NCI-H510A treated with DMSO at 0.1 percent for 48 hours (cell line): ENCODE measurements at places on chromosomes 16 and 17.
A peak's percentile ranks its signal among the peaks of the same experiment; 100 is the strongest.

GRCh38 chr17:2277429-2278170, 26.0 kb downstream of the SMG6 start:
- DNase-seq: no peak

DNA sequence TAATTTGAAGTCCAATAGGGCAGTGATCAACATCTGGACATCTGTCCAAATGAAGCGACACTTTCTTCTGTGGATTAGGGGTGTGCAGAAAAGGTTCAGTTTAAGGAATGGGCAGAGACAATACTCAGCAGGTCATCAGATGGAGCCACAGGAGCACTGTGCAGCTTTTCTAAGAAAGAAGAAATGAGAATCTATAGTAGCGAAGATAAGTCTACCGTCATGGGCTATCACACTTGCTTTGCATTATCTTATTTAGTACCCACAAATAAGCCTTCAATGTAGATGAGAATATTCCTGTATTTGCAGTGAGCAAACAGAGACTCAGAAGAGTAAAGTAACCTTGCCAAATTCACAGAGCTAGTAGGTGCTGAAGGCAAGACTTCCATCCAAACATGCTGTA, 412.0 kb upstream of the GOT2 start:
- DNase-seq: no peak

DNA sequence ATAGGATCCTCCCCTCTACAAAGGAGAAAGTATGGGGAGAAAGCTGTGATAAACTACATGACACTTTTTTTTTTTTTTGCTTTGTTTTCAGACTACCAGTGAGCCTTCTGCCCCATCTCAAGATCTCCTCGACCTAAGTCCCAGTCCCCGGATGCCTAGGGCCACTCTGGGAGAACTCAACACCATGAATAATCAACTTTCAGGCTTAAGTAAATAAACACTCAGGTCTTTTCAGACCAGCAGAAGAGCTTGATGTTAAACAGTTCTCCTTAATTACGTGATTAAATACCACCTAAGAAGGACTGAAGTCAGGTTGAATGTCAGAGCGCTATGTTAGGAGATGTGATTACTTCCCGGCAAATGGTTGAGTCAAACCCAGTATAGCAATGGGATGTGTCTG, 31.4 kb downstream of the COX11 start:
- no peak for DNase-seq

- no peak for DNase-seq
These were observed 45.1 kb downstream of the RBFOX3 start for GRCh38 chr17:79565606-79566250.

GRCh38 chr17:50021681-50022370, 26.8 kb upstream of the DLX3 start:
- DNase-seq: no peak

DNA sequence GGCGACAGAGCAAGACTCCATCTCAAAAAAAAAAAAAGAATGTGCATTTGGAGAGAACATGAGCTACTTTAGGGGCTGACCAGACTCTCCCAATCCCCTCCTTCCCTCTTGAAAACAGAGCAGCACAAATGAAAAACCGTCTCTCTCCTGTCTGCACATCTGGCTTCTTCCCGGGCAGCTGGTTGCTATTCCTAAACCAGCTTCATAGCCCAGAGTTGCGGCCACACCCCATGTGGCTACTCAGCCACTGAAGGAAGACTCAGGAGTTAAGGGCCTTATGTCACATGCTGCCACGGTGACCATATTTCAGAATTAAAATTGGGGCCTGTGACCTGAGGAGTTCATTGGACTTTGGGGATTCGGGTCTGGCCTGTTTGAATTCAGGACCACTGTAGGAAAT, 48.3 kb downstream of the KATNIP start:
- no peak for DNase-seq

DNA sequence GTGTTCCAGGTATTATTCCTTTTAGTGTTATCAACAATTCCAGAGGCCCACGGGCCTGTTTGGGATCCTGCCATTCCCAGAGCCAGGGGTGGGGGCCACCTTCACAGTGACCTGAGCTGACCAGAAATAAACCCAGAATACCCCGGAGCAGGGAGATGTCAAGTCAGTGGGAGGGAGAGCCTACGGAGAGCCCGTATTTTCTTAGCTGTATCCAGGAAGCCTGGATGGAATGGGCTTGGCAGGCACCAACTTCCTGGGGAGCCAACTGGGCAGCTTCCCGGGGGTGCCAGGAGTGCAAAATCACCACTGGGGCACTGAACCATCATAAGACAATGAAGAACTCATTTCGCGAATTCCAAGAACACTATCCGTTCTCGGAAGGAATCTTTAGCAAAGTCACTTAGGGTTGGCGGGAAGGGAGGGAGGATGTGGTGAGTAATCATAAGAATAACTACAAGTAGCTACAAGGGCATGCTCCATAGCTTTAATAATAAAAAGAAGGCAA, 13.2 kb upstream of the MRTFB start:
- no peak for DNase-seq

- no peak for DNase-seq
These were observed 16.7 kb downstream of the RFWD3 start for GRCh38 chr16:74649839-74650504.

GRCh38 chr16:52578829-52579498, 32.0 kb upstream of the TOX3 start:
- DNase-seq: no peak

GRCh38 chr17:28368915-28369683, 1.0 kb downstream of the VTN start:
- no peak for DNase-seq

GRCh38 chr17:2053380-2054261, 1.3 kb upstream of the HIC1 start:
- peak; percentile 18 for DNase-seq

GRCh38 chr16:55471448-55472097, 7.4 kb upstream of the MMP2 start:
- no peak for DNase-seq

DNA sequence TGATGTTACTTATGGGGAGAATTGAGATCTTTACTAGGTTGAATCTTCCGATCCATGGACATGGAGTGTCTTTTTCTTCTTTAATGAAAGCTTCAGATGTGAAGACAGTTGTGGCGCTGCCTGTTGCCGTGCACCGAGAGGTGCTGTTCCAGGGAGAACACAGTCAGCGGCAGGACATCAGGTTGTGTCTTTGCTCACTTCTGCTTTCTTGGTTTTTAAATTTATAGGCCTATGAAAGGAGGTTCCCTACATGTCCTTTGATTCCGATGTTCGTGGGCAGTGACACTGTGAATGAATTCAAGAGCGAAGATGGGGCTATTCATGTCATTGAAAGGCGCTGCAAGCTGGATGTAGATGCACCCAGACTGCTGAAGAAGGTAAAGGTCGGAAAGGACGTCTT, 49.8 kb downstream of the SEC14L1 start:
- DNase-seq: no peak

DNA sequence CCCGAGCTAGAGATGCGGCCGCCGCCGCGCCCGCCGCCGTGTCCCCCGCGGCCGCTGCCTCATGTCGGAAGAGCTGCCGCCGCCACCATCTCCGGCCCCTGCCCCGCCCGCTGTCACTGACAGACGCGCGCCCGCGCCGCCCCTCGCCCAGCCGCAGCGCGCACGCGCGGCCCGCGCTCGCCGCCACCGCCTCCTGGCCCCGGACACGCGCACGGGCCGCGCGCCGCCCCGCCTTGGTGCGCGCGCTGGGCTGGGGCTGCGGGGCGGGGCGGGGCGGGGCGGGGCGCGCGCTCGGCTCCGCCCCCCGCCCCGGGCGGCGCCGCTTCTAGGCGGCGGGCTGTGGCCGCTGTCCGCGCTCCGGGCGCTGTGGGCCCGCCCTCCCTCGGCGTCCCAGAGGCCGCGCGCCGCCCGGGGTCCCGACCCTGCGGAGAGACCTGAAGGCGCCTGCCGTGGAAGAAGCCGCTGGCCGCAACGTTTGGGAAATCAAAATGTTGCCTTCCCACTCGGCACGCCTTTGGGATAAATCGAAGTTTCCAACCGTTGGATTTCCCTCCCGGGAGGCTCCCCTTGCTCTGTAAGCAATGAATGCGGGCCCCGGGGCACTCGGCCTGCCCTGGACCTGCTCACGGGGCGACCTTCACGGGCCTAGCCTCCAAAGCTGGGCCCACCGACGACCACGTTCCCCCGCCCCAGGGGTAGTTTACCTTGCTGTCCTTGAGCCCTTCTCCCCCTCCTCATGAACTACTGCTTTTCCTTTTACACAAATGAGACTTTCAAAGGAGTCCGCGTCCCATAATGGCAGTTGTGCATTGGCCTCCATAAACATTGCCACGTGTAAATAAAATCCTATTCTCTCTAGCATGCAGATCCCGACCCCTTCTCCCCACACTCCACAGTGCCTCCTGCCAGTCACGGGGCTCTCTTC, at the start of gene ADCY9:
TSS of gene ADCY9 (minus strand) at position 118 of the 925 bp plus-strand sequence. CDS start 1,000 bp downstream, outside the sequence.
- DNase-seq: peak; percentile 58

DNA sequence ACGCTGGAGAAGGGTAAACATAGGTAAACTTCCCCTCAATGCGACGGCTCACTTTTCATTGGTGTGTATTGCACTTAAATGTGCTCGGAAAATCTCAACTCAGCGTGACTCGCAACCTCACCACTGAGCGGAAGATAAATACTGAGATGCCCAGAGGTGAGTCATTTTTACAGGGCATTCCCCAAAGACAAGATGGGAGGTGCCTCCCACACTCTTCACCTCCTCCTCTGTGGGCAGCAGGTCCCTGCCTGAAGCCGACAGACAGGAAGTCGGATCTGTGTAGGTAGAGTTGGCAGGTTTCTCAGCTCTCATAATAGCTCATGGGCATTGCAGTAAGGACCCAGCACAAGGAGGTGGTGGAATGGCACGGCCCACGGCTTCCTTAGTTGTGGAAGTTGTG, 274.6 kb upstream of the HSBP1 start:
- peak; percentile 91 for DNase-seq

GRCh38 chr17:34081269-34081668, 173.8 kb upstream of the CCL2 start:
- no peak for DNase-seq

- no peak for DNase-seq
These were observed 23.2 kb downstream of the NT5M start for GRCh38 chr17:17326275-17326875.

GRCh38 chr16:6751191-6751590, 581.5 kb upstream of the RBFOX1 start:
- DNase-seq: no peak

- DNase-seq: peak; percentile 37
These were observed 22.1 kb upstream of the IL17C start for GRCh38 chr16:88616320-88616719.

DNA sequence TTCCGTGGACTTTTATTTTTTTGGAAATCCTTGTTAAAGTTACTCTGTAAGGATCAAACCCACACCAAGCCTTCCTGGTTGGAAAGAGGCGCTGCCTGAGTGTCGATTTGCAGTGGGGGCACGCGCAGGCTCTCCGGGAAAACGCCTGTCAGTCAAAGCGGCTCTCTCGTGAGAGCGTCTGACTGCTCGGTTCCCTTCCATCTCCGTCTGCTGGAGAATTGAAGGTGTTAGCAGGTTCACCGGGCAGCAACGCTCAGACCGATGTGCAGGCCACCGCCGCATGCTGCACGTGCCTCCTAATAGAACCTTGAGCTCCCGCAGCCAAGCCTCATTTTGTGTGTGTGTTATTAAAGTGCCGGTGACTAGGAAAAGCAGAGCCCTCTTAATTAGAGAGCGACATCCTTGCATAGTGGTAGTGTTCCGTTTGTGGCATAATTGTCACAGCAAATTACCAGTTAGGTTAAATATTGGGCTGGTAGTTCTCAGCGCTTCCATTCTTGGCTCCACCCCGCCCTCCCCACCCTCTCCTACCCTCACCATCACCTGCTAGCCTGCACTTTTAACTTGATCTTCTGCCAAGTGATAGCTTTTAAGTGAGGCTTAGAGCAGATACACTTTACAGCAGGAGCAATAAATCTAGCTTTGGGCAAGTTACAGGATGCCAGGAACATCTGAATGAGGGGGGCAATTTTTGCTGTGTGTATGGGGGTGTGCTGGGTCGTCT, 75.5 kb downstream of the RPA1 start:
- peak; percentile 77 for DNase-seq

DNA sequence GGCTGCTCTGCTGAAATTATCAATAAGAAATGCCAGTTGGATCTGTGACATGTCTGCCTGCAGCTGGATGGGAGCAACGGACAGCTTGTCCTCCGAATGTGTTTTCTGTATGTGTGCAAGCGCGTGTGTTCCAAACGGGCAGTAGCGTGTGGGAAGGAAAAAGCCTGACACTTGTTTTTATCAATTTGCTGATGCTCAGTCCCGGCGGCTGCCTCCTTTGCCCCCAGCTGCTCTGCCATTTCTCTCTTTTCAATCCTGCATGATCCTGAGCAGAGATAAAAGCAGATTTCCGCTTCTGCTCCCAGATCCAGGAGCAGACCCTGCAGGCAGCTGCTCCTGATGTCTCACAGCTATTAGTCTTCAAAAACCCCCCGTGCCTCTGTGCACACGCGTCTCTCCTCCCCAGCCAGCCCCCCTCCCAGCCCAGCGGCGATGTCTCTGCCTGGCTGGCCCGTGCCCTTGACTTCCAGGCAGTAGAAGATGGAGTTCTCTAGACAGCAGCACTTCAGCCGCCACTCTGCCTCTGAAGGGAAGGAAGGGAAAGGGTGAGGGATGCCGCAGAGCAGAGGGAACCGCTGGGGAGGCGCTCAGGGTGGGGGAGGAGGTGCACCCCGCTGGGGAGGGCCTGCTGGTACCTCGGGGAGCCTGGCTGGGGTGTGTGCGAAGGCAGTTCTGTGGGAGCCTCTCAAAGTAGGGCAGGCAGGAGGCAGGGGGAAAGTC, 4.1 kb downstream of the PRCD start:
- no peak for DNase-seq

DNA sequence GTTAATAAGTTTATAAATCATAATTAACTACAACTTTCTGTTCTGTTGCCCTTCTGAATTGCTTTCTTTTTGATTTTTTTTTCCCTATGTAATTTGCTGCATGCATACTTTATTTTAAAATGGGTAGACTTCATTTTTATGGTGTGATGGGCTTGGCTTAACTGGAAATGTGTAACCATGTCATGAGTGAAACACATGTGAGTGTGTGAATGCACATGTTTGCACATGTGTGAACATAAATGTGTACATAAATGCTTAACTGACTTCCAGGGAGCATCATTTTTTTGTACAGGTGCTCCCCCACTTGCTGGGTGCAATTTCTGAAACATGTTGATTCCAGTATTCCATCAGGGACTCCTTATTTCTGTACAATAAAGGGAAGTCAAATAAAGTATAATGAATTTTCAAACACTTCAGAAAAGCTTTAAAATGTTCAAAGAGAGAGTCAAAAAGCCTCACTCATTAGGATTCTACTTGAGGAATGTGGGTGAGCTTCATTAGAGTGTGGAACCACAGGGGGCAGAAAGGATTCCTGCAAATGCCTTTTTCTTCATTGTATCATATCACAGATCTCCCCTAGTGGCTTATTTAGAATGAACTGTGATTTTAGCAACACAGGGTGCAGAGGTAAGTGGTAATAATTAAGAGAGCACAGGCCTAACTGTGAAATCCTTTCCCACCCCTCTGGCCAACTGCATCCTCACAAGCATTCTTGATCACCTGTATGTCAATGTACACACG, 31.7 kb upstream of the CDH11 start:
- no peak for DNase-seq

- no peak for DNase-seq
These were observed 22.5 kb upstream of the RASL10B start for GRCh38 chr17:35708951-35709350.

GRCh38 chr17:38797158-38797490, 2.2 kb downstream of the PIP4K2B start:
- DNase-seq: no peak

- no peak for DNase-seq
These were observed 3.6 kb downstream of the RNF112 start for GRCh38 chr17:19414396-19415280.
